ENCODE measurements at places on chromosomes 16 and 17.

DNA sequence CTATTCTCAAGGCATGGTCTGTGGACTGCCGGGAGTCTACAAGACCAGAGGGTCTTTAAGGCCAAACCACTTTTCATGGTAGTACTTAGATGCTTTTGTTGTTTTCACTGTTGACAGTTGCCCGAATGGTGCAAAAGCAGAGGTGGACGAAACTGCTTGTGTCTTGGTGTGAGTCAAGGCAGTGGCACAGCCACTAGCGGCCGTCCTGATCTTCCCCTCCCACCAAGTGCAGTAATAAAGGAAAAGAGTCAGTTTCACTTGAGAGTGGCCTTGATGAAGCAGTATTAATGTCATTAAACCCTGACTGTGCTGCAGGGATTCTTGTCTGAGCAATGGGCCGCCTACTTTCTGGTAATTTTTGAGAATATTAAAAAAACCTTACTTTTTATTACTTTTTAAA, 109.1 kb downstream of the PRKCA start:
- no peak for DNase-seq

GRCh38 chr16:1366712-1367299, 15.1 kb downstream of the GNPTG start:
- DNase-seq = no peak

- DNase-seq = no peak
Observed at GRCh38 chr16:1105888-1106620, 10.0 kb upstream of the C1QTNF8 start.

DNA sequence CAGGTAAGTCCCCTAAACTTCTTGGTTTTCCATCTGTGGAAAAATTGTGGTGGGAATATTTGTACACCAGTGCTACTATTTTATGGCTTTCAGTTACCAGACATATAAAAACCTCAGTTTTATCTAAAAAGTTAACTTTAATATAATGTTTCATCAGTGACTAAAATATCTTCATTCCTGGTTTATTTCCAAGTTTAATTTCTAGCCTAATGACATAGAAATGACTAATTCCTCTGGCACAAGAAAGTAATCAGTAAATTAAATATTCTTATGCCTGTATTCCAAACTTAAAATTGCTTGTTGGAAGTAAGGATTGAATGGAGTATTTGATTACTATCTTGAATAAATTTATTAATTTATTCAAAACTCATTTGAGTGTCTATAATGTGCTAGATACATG, 757.0 kb downstream of the CDH11 start:
- DNase-seq = no peak

- no peak for DNase-seq
Observed at GRCh38 chr16:10169031-10169430, 13.2 kb downstream of the GRIN2A start.
